NCI-H460 (cell line): ENCODE measurements at places on chromosomes 1 and 21.
A peak's percentile ranks its signal among the peaks of the same experiment; 100 is the strongest.

GRCh38 chr21:35504277-35504676 is 455.2 kb upstream of the RUNX1 start:
- DNase-seq, result no peak

GRCh38 chr1:203754455-203754864 is 10.5 kb upstream of the LAX1 start:
- DNase-seq, result no peak

DNA sequence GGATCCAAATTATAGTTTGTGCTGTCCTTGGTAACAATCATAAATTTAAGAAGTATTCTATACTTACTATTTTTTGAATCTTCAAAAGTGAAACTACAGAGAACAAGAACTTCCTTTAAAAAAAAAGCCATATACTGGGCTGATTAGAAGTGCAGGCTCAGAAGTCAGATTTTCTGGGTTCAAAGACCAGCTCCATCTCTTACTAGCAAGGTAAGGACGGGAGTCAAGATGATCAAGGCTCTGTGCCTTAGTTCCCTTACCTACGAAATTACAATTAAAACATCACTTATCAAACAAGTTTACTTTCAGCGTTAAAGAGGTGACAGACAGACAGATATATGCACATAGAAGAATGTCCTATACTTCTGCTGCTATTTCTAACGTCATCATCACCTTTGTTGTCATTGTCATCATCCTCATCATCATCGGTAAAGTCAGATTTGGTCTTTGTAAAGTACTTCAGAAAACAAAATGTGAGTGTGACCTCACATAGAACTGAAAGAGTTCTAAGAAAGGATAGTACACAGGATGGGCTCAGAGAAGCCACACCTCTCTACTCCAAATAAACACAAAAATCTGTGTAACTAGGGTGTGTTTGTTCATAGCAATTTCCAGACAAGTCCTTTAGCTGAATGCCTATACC is 178.7 kb downstream of the VAV3 start:
- no peak for DNase-seq

GRCh38 chr1:193216920-193217319 is 30.5 kb upstream of the B3GALT2 start:
- DNase-seq, result no peak

DNA sequence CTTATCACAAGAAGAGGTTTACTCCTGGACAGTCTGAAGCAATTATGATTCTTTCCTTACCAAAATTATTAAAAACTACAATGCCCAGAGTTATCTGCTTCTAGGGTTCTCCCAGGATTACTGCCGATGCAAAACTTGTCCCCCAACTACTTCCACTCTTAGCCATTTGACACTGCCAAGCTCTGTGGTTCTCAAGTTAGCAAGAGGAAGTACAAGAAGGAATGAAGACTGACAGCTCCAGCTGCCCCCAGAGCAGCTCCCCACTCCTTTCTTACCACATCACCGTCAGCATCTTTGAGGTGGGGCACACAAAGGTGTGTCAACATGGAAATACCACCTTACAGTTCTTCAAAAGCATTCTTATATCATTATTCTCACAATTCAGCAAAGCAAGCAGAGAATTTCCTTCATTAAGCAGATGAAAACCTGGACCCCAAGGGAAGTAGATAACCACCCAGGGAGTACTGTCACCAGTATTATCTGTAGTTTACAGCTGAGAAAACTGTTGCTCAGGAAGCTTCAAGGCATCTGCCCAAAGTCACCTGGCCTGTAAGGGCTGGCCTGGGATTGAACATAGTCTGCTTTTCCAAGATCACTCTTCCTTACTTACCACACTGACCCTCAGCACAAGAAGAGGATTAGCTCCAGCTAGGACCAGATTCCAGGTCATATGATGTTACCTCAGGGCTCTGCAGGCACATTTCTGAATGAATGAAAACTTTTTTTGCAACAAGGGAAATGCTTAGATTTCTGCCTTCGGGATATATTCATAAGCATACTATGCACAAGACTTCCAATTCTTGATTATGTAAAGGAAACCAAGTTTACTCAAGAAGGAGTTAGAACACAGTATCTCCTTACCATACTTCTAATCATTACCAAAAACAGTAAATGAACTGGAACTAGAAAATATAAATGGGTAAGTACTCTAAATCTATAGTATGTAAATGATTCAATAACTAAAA is 9.3 kb downstream of the PSMG1 start:
- no peak for DNase-seq

GRCh38 chr1:6788946-6789345 is 3.7 kb downstream of the CAMTA1 start:
- DNase-seq, result no peak

DNA sequence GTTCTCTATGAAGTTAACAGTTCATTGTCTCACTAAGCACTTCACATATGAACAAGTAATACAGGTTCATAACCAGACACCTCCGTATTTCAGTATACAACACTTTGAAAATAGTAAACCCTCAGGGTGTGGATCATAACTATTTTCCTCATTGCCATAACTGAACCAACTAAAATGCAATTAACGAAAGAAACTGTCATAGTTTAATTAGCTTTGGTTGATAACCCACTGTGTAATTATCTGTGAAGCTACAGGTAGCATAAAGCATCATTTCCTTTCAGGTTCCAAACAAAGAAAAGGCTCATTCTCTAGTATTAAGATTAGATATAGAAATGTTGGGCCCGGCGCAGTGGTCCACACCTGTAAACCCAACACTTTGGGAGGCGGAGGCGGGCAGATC is 58.5 kb downstream of the EIF4G3 start:
- no peak for DNase-seq

GRCh38 chr21:14595449-14595848 is 49.3 kb upstream of the SAMSN1 start:
- DNase-seq, result no peak

- DNase-seq, result no peak
Observed at GRCh38 chr21:40166291-40166843, 299.1 kb downstream of the PCP4 start.

DNA sequence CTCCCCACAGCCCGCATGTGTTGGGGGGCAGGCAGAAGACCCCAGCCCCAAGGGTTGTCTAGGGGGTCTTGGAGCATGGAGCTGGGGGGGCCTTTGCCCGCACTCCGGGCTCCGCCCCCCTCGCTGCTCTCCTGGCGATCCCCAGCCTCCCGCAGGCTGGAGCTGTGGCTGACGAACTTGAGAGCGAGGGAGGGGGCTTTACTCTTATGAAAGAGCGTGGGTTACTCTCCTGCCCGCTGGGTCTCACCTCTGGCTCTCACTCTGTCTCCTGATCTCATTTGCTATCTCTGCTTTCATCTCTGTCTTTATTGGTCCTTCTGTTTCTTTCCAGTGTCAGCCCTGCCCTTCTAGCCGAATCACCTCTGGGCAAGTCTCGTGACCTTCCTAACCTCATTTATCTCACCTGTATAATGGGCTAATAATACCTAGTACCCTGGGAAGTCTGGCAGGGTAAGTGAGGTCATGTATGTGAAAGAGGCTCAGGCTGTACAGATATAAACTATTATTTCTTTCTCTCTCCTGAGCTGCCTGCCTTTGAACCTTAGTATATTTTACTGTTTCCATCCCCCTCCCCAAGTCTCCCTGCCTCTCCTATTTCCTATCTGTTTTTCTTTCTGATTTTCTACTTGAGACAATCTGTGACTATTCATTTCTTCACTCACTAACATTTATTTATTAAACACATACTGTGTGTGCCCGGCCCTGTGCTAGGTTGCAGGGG is 731 bp downstream of the EFNA4 start:
- no peak for DNase-seq

DNA sequence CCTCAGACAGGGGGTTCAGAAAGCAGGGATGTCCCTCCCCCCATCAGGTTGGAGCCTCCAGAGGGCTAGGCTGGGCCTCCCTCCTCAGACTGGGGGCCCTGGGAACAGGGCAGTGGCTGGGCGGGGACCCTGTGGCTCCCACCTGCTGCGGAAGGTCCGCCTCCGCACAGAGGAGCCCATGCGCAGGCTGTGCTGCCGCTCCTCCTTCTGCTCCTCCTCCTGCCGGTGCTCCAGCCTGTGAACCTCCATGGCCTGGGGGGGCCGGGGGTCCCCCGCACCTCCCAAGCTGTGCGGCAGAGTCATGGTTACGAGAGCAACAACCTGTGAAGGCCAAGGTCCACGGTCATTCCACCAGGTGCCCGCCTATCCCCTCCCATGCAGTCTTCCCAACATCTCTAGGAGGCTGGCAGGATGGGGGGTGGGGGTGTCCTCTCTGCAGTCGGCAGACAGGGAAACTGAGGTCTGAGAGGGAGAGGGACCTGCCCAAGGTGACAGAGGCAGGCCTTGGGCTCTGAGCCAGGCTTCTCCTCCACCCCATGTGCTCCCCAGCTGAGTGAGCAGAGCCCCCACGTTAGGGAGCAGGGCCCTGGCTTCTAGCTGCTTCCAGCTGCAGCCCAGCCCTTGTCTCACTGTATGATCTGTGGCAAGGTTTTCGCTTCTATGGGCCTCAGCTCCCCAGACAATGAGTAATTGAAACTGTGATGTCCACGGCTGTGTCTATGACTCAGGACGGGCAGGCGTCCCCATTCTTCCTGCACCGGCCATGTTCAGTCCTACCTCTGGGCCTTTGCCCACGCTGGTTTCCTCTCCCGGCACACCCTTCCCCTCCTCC is 3.4 kb downstream of the MYOM3 start:
- DNase-seq, result peak; percentile 40

GRCh38 chr1:58409890-58410289 is 136.6 kb downstream of the OMA1 start:
- no peak for DNase-seq

DNA sequence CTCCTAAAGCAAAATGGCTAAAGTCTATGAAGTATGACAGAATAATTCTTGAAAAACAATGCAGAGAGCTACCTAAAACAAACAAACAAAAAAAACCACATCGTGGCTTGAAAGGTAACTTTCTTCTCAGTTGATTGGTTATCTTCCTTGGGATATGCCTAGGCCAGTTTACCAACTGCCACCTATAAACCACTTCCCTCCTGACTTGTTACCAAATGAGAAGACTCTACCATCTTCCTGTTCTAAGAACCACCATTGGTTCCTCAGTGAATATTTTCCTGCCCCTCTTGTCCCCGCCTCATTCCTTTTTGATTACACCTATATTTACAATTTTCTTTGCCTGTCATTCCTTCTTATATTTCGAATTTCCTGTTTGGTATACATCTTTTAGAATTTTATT is 336.6 kb downstream of the SIPA1L2 start:
- DNase-seq, result no peak

DNA sequence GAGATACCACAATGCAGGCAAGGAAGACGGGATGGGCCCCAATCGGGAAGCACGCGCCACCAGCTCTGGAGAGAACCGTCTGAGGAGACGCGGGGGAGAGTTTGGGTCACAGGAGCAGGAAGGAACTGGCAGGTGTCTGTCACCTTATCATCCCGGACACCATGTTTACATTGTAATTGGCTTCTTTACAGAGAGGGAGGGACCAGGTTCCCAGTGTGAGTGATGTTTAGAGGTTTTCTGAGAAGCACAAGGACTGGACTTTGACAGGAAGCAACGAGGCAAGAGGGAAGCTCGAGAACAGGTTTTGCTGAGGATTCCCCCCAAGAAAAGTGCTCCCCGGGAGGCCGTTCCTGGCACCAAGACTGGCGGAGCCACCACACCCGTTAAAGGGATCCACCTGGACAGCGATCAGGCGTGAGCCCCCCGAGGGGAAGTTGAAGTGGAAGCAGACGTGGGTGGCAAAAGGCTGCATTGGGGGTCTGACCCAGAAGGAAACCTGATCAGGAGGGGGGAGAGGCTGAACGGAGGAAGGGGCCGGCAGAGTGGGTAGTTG is 957 bp downstream of the EPS15 start:
- no peak for DNase-seq

GRCh38 chr1:212234431-212235395 is 50.5 kb upstream of the PPP2R5A start:
- peak; percentile 69 for DNase-seq

- no peak for DNase-seq
Observed at GRCh38 chr1:247087256-247087655, 8.6 kb upstream of the ZNF670 start.

- DNase-seq, result no peak
Observed at GRCh38 chr1:10714337-10715114, 81.9 kb downstream of the CASZ1 start.
